Activated CD8-positive, alpha-beta memory T cell treated with anti-CD3 and anti-CD28 coated beads for 1 hour (primary cell): ENCODE measurements at places on chromosomes 4 and X.

DNA sequence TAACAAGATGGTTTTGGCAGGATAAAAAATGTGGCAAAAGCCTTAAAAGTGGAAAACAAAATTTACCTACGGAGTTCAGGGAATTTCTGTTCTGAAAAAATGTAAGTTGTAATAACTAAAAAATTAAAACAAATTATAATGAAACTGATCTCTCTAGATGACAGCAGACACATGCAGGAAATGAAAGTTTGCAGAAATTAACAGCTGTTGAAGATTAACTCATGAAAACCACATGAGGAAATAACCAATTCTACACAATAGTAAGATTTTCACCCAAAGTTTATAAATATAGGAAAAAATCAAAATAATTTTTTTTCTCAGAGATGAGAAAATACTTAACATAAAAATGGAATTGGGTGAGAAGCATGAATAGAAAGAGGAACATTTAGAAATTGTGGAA, 47.5 kb upstream of the UGT2B15 start:
- no peak for DNase-seq

DNA sequence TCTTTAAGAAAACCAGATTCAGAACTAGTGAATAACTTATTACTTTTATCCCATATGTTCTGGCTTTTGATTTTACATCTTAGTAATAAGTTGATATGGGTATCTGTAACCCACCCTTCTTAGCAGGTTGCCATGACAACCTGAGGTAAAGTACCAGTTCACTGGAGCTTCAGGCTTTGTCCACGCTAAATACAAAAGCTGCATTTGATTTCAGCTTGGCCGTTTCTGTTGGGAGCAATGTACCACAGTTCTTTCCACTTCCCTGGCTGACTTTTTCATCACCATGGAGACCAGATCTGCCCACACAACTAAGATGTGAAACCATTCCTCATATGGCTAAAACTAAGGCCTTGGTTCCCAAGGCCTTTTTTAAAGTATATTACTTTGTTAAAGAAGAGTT, 26.1 kb downstream of the KLHL34 start:
- no peak for DNase-seq

GRCh38 chr4:2931512-2932301, 31.5 kb downstream of the NOP14 start:
- DNase-seq, result no peak

DNA sequence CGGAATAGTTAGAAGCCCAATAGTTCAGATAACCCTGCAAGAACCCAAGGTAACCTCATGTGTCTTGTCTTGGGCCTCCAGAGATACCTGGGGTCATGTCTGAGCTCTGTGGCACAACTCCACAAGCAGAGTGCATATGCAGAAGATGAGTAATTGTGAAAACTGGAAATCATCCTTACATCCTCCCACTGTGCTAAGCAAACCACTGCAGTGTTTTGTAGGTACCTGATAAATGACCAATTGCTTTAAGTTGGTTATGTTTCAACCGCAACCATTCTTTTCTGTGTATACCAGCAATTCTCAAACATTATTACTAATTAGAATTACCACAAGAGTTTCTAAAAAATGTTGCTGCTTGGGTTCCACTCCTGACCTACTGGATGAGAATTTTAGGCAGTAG, 73.2 kb downstream of the CBLL2 start:
- no peak for DNase-seq

DNA sequence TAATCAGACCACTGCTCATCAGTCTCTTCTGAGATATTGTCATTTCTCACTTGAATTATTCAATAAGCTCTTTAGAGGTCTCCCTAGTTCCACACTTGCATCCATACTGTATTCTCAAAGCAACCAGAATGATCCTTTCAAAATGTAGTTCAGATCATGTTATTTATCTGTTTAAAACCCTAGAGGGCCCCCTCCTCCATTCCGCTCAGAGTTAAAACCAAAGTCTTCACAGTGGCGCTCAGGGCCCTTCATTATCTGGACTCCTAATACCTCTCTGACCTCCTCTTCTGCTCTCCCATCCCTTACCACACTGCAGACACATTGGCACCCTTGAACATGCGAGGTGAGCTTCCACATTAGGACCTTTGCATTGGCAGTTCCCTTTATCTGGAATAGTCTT, 32.7 kb upstream of the HPGDS start:
- no peak for DNase-seq

- no peak for DNase-seq
Observed at GRCh38 chr4:15025693-15026092, 23.4 kb downstream of the CPEB2 start.

DNA sequence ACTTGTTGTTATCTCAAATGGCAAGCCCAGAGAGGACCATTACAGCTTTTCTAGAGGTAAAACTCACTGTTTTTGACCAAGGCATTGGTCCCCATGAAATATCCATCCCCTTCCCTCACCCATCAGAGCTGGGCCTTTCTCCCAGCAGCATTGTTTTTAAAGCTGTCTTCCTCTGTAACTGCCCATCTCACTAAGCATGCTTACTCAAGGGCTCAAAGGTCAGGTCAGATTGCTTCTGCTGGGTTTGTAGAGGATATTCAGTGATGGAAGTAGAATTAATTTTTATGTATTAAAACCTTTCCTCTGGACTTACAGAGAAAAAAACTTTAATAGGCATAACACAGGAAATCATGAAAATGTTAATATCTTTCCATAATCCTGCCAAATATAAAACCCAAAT, 11.1 kb downstream of the TEX13A start:
- DNase-seq, result no peak

- no peak for DNase-seq
Observed at GRCh38 chrX:25202827-25203226, 187.1 kb upstream of the ARX start.

- no peak for DNase-seq
Observed at GRCh38 chrX:40329616-40330015, 231.9 kb upstream of the BCOR start.

DNA sequence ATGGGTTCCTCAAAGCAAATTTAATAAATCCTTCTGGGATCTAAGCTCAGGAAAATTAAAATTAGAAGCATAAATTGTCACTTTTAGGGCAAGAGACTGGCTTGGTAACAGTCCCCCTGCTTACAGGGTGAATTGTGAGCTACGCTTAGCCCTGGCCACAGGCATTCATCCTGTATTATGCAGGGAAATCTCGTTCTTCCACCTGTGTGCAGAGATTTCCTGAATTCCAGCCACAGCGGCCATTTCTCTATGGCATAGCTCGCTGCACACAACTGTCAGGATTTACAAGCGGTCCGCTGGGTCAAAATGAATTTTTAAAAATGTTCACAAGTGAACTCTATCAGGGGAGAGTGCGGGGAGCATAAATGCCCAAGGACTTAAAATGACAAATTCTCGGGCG, 111.9 kb downstream of the DCTD start:
- DNase-seq, result no peak

DNA sequence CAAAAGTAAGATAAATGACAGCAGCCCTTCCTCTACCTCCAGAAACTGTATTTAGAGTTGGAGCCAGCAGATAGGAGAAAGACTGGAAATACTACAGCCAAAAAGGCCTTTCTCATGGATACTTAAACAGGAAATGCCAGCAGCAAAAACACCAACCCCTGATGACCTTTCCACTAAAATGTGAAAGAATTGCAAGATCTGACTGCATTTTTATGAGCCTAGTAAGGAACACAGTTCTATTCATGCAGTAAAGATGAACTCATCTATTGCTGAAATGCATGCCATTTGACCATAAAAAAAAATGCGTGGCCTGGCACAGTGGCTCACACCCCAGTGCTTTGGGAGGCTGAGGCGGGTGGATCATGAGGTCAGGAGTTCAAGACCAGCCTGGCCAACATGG, 19.9 kb downstream of the ABCG2 start:
- no peak for DNase-seq

DNA sequence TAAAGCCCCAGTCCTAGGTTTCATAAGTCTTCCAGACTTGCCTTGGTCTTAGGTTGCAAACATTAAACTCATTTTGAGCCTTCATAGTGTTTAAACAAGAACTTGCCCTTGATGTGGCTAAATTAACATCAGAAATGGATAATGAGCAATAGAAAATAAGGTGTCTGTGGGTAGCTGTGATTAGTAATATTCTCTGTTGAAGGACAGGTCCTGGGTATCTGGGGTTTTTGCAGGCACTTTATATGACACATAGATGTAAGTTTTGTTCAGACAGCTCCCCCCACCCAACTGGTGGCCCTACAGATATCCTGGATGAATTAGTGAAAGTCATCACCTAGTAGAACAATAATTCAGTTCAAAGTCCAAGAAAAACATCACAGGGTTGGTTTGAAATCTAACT, 272.5 kb downstream of the PTTG2 start:
- DNase-seq, result no peak

DNA sequence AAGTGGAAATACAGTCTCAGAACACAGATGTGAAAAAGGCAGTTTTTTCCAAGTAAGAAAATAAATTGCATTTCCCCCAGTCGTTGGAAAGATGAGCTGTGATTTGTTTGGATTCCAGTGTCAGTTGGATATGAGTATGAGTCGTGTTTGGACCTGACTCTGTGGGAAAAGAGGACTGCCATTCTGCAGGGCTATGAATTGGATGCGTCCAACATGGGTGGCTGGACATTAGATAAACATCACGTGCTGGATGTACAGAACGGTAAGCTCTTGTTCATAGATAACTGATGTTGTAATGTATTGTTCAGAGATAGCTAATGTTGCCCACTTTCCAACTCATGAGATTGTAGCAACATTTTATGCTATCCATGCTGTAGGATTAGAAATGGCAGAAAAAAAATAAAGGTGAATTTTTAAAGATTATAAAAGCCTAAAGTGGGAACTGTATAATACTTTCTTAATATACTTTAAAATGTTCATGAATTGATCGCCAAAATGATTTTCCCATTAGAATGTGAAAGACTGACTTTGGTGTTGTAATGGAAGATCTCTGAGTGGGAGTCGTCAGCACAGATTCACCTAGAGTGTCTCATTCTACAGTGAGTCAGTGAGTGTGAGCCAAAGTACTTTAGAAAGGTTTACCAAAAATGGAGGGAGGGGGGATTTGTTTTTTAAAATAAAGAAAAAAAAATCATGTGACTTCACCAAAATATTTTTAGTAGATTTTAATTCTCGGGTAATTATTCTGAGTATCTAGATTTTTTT, 178.7 kb downstream of the DCTD start:
- DNase-seq, result no peak

GRCh38 chr4:159980826-159981468, 878.1 kb downstream of the RAPGEF2 start:
- DNase-seq, result no peak

DNA sequence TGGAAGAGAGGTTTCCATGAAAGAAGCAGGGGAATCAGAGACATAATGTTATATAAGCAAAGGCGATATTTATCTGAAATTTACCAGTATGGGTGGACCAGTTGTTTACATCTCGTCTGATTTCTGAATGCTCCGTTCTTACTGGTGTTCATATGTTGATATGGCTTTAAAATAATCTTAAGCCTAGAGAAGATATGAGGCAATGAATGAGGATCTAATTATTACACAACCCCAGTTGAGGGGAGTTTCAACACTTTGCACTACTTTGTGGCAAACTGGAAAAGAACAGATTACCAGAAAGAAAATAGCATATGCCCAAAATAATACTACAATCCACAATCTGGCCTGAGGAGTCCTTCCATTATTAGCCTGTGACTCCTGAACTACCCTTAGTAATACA, 263.3 kb upstream of the MAGEB2 start:
- DNase-seq, result no peak

- no peak for DNase-seq
Observed at GRCh38 chr4:112213856-112214255, 17.7 kb upstream of the AP1AR start.

DNA sequence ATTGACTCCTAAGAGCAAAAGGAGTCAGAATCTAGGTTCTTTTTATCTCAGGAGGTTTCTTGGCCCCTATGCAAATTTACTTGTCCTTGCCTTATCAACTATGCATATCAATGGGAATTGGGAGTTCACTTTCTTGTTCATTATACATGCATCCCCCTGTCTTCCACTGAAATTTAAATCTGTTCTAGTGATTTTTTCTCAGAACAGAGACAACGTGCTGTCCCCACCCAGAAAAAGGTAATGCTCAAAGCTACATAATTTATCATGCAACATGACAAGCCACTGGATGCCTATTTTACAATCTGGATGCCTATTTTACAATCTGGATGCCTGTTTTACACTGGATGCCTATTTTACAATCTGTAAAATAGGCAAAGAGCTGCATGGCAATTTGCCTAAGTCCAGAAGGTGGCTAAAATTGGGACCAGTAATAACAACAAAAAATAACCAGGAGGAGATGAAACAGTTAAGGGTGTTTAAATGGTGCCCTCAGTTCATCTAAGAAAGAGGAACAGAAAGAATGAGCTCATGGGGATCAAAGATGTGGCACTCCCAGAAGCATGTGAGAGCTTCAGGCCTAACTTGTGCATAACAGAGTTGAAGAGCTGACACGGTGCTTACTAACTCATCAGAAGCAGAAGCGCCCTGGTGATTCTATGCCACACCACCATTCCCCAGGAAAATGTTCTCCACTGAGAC, 537.8 kb upstream of the BOD1L1 start:
- no peak for DNase-seq

- no peak for DNase-seq
Observed at GRCh38 chrX:95884186-95884585, 800.5 kb upstream of the DIAPH2 start.

DNA sequence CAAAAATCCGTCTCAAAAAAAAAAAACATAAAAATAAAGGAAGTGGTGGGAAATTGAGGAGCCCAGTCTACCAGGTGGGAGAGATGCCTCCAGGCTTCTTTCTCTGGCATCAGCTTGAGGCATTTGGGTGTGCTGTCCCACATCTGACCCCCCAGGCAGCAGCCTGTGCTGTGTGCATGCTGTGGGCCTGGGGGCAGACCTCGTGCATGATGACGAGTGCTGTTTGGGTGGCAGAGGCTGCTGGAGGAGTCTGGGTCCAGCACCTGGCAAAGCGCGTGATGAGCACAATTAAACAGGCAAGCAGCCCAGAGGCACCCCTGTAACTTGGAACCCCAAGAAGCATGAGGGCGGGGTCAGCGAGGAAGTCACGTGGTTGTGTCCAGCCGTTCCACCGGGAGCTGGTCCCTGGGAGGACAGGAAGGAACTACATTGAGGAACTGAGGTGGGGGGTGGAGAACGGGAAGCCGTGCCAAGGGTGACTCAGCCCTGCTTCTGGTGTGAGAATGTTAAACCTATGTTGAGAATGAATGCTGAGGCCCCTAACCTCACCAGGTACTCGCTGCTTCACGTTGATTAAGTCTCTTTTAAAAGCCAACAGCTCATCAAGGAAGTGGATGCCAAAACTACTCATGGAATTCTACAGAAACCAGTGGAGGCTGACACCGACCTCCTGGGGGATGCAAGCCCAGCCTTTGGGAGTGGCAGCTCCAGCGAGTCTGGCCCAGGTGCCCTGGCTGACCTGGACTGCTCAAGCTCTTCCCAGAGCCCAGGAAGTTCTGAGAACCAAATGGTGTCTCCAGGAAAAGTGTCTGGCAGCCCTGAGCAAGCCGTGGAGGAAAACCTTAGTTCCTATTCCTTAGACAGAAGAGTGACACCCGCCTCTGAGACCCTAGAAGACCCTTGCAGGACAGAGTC, 6.1 kb downstream of the TACC3 start:
- no peak for DNase-seq

GRCh38 chrX:129472116-129472515, 51.2 kb downstream of the SMARCA1 start:
- DNase-seq, result no peak
